T-helper 17 cell (primary cell): ENCODE measurements at places on chromosomes 4 and X. TPM values are rescaled to one million over a fixed set of nuclear protein-coding genes. Genes with fewer than 3 reads are reported as not detected.

DNA sequence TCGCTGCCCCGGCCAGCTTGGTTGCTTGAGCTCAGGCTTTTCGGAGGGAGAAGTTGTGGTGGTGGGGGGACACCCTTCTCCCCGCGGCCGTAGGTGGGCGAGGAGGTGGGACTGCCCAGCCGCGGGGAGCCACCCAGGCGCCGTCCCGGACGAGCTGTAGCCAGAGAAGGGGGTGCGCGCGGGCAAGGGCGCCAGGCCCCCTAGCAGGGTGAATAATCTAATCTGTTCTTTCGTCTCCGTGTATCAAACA lies 3.1 kb downstream of the MID1IP1 start:
- peaks cover 14% of the 10 kb centered on the region for H3K4me1 ChIP-seq
- H3K4me3 ChIP-seq = peak overlapping the region; percentile 93
- no peaks in the 10 kb centered on the region for H3K36me3 ChIP-seq
- H3K27me3 ChIP-seq = no peaks in the 10 kb centered on the region
- no peak for DNase-seq

DNA sequence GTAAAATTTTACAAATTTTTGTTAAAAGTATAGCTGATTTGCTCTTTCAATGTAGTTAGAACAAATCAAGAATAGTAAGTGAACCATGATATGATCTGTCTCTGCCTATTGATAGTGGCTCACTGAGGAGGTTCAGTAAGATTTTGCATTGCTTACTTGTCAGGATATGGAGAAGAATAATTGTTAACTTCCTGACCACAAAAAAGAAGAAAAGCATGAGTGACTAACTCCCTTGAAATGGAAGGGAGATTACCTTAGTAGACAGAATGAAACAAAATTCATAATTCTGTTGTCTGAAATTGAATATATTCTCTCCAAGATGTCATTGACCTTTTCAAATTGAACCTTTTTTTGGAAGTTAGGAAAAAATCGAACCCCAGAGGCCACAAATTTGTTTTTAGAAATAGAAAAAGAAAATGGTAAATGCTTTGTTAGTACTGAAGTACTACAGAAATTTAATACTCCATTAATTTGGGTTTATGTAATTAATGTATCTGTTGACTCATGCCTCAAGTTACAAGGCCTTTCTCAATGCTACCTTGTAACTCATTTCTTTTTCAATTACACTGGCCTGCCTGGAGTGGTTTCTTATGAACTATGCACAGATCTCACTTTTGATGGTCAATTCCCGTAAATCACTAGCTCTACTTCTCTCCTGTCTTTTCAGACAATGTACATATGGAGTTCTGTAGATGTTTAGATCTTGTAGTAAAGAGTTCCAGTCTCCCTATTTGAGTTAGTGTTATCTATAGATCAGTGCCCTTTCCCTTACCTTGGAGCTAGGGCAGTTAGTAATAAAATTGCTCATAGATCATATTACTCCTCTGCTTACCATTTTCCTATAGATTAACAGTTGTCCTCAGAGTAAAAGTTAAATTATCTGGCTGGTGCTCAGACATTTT lies 139.3 kb downstream of the TLL1 start:
- H3K27ac ChIP-seq = no peak overlapping the region
- H3K27me3 ChIP-seq = no peaks in the 10 kb centered on the region
- H3K36me3 ChIP-seq = no peaks in the 10 kb centered on the region

DNA sequence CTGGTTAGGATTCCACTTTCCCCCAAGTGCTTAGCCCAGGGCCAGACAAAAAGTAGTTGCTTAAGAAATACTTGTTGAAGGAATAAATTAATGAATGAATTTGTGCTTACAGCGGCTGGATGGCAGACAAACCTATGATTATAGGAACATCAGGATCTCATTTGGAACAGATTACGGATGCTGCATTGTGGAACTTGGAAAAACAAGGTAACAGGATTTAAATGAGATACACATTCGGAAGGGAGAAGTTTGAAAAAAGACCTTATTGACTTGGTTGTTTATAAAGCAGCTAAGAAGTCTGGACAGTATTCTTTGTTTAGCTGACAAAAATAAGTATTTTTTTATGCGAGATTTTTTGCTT lies 572 bp downstream of the EXOSC9 start:
- peaks cover 7% of the 10 kb centered on the region for H3K36me3 ChIP-seq
- peak overlapping the region; percentile 99 for H3K27ac ChIP-seq
- H3K4me3 ChIP-seq = peak overlapping the region; percentile 95

DNA sequence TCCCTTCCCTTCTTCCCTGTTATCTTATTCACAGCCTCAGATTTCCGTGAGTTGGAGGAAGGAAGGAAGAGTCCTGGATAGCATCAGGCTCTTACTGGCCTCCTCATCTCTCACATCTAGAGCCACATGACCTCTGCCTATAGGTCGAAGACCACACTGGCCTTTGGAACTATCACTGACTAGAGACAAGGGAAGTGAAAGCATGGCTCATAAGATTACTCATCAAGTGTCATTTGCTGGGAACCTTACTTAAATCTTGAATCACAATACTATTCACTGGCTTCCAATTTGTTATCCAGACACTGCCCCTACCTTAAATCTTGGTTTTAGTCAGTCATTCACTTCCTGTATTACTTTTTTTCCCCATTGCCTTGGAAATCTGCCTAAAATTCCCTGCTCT lies 61.6 kb upstream of the MTMR8 start:
- H3K27ac ChIP-seq = no peak overlapping the region
- H3K27me3 ChIP-seq = no peaks in the 10 kb centered on the region
- H3K36me3 ChIP-seq = no peaks in the 10 kb centered on the region
- no peaks in the 10 kb centered on the region for H3K4me1 ChIP-seq
- H3K4me3 ChIP-seq = no peak overlapping the region
- no peak for DNase-seq

GRCh38 chr4:142030010-142030409 lies 393.6 kb downstream of the IL15 start:
- no peak for DNase-seq
- no peak overlapping the region for H3K27ac ChIP-seq
- H3K4me1 ChIP-seq = peaks cover 17% of the 10 kb centered on the region
- H3K4me3 ChIP-seq = no peak overlapping the region
- H3K36me3 ChIP-seq = peaks cover 7% of the 10 kb centered on the region

GRCh38 chrX:54695816-54696487 lies 102.1 kb downstream of the ITIH6 start:
- no peaks in the 10 kb centered on the region for H3K27me3 ChIP-seq
- no peak for DNase-seq
- H3K4me1 ChIP-seq = no peaks in the 10 kb centered on the region
- H3K36me3 ChIP-seq = no peaks in the 10 kb centered on the region
- H3K27ac ChIP-seq = no peak overlapping the region

DNA sequence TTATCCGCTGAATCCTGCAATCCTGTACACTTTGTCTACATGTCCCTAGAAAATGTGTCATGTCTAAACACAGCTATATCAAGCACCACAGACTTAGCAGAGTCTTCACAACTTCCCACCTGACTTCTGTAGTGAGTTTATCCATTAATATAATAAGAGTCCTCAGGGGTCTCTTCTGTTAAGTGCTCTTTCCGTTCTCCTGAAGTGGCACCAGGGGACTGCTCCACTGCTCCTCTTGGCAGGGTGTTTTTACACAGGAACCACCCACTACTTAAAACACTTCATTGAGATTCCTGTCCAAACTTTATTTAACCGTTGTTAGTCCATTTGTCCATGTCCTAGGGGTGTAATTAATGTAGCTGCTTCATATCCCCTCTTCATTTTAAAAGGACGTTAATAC lies 1000.4 kb downstream of the STPG2 start:
- no peak overlapping the region for H3K27ac ChIP-seq
- H3K36me3 ChIP-seq = no peaks in the 10 kb centered on the region
- no peaks in the 10 kb centered on the region for H3K27me3 ChIP-seq

- no peak overlapping the region for H3K27ac ChIP-seq
- DNase-seq = no peak
Observed at GRCh38 chrX:26922278-26922677, 540.9 kb downstream of the PPP4R3C start.

- H3K4me1 ChIP-seq = peaks cover 6% of the 10 kb centered on the region
- H3K4me3 ChIP-seq = no peak overlapping the region
- H3K27me3 ChIP-seq = peaks cover 5% of the 10 kb centered on the region
- no peak for DNase-seq
- H3K36me3 ChIP-seq = no peaks in the 10 kb centered on the region
Observed at GRCh38 chr4:3445829-3446545, 4.2 kb downstream of the HGFAC start.

- H3K36me3 ChIP-seq = no peaks in the 10 kb centered on the region
- no peak overlapping the region for H3K27ac ChIP-seq
- no peaks in the 10 kb centered on the region for H3K27me3 ChIP-seq
- no peak overlapping the region for H3K4me3 ChIP-seq
Observed at GRCh38 chr4:19657856-19658255, 593.8 kb upstream of the SLIT2 start.

GRCh38 chr4:110484029-110484428 lies 8.1 kb downstream of the ENPEP start:
- no peak for DNase-seq
- peaks cover 68% of the 10 kb centered on the region for H3K27me3 ChIP-seq
- H3K27ac ChIP-seq = no peak overlapping the region
- H3K36me3 ChIP-seq = peaks cover 3% of the 10 kb centered on the region
- no peak overlapping the region for H3K4me3 ChIP-seq

GRCh38 chrX:129963729-129964128 lies 18.7 kb upstream of the BCORL1 start:
- no peaks in the 10 kb centered on the region for H3K27me3 ChIP-seq
- H3K36me3 ChIP-seq = no peaks in the 10 kb centered on the region
- H3K27ac ChIP-seq = no peak overlapping the region
- DNase-seq = no peak

GRCh38 chrX:41332408-41333002 lies 1.5 kb upstream of the DDX3X start:
- H3K4me3 ChIP-seq = peak overlapping the region; percentile 97
- no peaks in the 10 kb centered on the region for H3K27me3 ChIP-seq
- DNase-seq = no peak
- peak overlapping the region; percentile 100 for H3K27ac ChIP-seq
- H3K4me1 ChIP-seq = peaks cover 24% of the 10 kb centered on the region

- H3K4me1 ChIP-seq = no peaks in the 10 kb centered on the region
- H3K27me3 ChIP-seq = no peaks in the 10 kb centered on the region
- no peak for DNase-seq
- no peak overlapping the region for H3K27ac ChIP-seq
- no peak overlapping the region for H3K4me3 ChIP-seq
Observed at GRCh38 chr4:45750721-45751120, 373.1 kb downstream of the GABRG1 start.

GRCh38 chr4:171142045-171142444 lies 671.2 kb upstream of the GALNTL6 start:
- DNase-seq = no peak
- H3K36me3 ChIP-seq = peaks cover 2% of the 10 kb centered on the region
- no peak overlapping the region for H3K27ac ChIP-seq
- no peak overlapping the region for H3K4me3 ChIP-seq

GRCh38 chrX:100395781-100396180 lies 14.3 kb downstream of the PCDH19 start:
- H3K4me3 ChIP-seq = no peak overlapping the region
- no peak for DNase-seq
- no peaks in the 10 kb centered on the region for H3K4me1 ChIP-seq
- no peaks in the 10 kb centered on the region for H3K36me3 ChIP-seq
- H3K27me3 ChIP-seq = no peaks in the 10 kb centered on the region

TEC gene
- total RNA-seq = 2.4 TPM

CEP135 gene
- 28.3 TPM for total RNA-seq

FGD1 gene
- total RNA-seq = 0.05 TPM

SPACA5 gene
- not detected for total RNA-seq

TEX11 gene
- not detected for total RNA-seq
